ENCODE measurements at places on chromosomes 13 and 19. TPM values are rescaled to one million over a fixed set of nuclear protein-coding genes. Genes with fewer than 3 reads are reported as not detected.

The SKA3 gene
- total RNA-seq = 32.8 TPM

The AP1M1 gene
- 123 TPM for total RNA-seq

The PTPRS gene
- total RNA-seq = 1.4 TPM

The BCAM gene
- total RNA-seq = not detected

GRCh38 chr19:55095260-55096060 lies 19.8 kb downstream of the EPS8L1 start:
- no peak for DNase-seq

- no peak for DNase-seq
These were observed 91.1 kb upstream of the ANKRD10 start for GRCh38 chr13:111005808-111006505.

DNA sequence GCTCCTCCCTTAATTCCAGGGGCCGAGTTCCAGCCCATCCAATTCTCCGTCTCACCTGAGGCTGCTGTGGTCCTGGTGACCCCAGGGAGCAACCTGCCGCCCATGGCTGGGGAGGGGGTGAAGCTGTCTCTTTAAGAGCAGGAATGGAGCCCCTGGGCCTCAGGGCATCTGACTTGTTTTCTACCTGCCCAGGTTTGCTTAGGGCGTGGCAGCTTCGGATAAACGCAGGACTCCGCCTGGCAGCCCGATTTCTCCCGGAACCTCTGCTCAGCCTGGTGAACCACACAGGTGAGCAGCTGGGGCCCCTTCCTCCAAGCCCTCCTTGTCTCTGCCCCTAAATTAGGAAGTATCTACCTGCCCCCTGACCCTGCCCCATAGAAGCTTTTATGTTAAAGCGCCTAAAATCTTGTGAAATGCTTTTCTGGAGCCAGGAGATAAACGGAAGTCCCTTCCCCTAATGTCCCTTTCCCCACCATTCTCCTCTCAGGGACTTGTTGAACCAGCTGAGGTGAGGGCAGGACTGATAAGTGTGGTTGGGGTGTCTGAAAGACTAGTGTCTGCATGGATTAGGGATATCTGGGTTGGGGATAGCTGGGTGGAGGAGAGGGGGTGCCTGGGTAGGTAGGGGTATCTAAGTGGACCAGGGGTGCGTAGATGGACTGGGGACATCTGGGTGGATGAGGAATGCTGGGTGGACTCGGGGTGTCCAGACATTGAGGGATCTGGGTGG lies 614 bp downstream of the FXYD3 start:
- no peak for DNase-seq

DNA sequence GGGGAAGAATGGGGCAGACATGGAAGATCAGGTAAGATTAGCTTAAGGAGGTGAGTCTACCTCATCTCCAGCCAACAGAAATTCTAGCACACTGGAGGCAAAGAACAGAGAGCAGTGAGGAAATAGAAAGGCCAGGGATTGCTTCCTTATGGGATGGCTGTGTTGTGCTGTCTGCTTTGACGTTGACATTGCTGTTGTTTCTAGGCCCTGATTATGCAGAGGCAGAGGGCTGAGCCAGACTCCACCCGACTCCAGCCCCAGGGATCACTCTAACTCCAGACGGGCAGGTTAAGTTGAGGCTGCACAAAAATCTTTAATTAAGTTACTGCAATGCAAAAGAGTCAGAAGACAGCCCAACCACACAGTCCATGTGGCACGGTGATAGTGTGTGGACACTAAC lies 24.1 kb downstream of the CRYL1 start:
- DNase-seq = no peak

DNA sequence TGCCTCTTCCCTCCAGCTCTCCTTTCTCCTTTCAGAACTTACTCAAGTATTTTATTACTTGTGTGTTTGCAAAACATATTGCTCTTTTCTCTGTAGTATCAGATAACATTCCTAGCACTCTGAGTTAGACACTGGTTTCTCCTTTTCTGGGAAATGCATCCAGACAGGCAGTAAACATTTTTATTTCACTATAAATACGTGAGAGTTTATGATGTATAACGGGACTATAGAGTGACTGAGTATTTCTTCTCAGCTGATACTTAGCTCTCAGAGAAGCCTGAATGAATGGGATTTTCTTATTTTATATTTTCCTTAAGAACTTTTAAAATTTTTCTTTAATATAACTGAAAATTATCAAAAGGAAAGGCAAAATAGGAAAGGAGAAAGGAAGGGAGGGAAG lies 211.2 kb upstream of the EDNRB start:
- DNase-seq = no peak

DNA sequence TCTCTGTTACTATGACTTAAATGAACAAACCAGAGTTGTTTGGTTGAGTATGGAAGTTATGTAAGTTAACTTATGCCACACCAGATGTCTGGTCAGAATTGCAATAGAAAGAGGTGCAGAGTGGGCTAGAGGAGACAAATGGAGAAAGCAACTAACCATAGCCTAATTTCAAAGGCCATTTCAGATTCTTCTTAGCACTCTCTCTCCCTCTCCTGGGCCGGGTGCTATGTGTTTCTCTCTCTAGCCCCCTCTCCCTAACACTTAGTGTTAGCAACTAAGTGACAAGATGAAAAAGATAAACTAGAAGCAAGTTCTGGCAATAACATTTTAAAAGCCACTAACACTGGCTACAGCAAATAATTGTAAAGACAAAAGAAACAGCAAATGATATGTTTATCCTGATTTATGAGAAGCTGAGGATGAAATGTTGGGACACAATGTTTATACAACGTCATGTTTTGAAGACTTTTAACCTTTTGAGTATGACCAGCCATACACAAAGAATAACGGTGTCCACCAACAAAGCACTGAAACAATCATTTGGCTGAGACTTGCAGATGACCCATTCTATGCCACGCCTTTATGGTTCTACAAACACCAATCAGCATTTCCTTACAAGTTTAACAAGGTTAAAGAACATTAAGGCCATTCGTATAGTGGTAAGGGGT lies 18.6 kb downstream of the SERPINE3 start:
- no peak for DNase-seq

DNA sequence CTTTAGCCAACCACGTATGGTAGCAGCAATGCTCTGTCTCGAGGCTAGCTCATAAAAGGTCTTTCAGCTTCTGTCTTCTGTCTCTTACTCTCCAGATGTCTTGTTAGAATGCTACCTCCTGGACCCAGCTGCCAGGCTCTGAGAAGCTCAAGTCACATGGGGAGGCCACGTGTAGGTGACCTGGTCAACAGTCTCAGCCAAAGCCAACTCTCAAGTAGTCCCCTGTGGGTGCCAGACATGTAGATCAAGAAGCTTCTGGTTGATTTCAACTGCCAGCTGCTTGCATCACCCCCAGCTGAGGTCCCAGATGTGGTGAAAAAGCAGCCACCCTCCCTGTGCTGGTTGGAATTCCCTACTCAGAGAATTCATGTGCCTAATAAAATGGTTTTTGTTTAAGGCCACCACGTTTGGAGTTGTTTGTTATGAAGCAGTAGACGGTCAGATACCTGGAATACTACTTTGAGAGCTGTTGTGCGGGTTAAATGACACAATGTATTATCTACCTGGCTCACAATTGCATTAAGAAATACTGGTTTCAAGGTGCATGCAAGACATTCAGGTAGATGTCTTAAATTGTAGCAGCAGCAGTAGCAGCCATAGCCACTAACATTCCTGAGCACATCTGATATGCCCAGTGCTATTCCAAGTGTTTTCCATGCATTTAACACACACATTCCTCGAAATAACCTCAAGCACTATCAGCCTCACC lies 131.0 kb upstream of the RFC3 start:
- no peak for DNase-seq

- DNase-seq = no peak
These were observed 247.3 kb downstream of the KCTD12 start for GRCh38 chr13:76638882-76639281.
